GM03348 (cell line): ENCODE measurements at places on chromosomes 11 and 22.
A peak's percentile ranks its signal among the peaks of the same experiment; 100 is the strongest.

DNA sequence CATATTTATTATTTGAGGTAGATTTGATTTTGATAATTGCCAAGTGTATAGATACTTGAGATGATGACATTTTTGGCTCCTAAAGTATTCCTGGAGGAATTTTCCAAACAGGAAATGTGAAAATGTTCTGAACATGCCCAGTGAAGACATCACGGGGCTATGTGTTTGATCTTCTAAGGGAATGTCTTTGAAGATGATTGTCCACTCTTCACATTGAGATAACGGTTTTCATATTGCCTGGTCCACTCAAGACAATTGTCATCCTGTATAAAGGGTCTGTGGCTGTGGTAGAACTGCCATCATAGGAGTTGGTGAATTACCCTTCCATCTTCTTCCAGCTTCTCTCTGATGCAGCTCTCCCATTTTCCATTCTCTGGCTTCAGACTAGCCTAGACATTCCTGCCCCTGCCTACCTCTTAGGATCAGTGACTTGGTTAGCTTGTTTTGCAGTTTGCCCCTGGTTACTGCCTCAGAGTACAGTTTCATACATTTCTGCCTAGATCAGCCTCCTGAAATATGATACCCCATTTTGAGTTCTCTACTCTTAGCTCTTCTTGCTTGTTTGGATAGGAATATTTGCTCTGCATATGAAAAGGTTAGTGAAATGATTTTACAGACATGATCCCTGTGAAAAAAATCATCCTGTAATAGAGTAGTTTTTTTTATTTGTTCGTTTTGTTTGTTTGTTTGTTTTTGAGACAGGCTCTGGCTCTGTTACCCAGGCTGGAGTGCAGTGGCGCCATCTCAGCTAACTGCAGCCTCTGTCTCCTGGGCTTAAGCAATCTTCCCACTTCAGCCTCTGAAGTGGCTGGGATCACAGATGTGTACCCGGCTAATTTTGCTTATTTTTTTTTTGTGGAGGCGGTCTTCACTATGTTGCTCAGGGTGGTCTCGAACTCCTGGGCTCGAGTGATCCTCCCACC, 111.4 kb upstream of the SORL1-AS1 start:
- peak; percentile 9 for DNase-seq

- DNase-seq = no peak
Observed at GRCh38 chr11:17378655-17379054, 9.8 kb downstream of the KCNJ11 start.

DNA sequence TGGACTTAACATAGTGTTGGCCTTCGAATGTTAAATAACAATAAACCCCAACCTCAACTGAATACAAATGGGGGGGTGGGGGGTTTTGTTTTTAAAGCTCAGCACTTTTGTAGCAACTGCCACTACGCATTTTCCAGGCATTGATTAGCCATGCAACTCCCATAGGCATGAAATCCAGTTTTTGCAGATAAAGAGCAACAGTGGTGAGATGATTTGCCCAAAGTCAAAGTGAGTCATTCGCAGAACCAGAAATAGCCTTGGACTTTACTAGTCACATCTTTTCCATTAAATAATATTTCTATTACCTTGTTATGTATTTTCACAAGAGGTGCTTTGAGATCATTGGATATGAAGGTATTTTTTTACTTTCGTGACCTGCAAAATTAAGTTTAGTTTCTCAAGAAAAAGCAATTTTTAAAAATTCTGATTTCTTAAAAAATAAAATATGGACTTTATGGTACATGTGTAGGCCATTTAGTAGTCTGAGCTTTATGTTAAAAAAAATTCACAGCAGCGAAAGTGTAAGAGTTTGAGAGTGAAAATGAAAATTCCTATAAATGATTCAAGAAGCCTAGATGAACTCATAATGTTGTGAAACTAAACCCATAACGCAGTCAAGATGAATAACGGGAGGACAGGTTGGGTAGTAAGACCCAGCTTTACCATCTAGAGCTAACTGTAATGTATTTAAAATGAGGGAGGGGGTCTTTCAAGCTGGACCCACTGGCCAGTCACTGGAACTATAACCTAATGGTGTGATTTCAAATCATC, 1.9 kb upstream of the PHF21A start:
- DNase-seq = peak; percentile 36

- DNase-seq = peak; percentile 21
Observed at GRCh38 chr11:112321501-112322172, 61.0 kb upstream of the PLET1 start.

GRCh38 chr11:27233654-27234042, 129.4 kb downstream of the CCDC34 start:
- peak; percentile 21 for DNase-seq
